ENCODE measurements at places on chromosomes 6 and 20.
A peak's percentile ranks its signal among the peaks of the same experiment; 100 is the strongest.

DNA sequence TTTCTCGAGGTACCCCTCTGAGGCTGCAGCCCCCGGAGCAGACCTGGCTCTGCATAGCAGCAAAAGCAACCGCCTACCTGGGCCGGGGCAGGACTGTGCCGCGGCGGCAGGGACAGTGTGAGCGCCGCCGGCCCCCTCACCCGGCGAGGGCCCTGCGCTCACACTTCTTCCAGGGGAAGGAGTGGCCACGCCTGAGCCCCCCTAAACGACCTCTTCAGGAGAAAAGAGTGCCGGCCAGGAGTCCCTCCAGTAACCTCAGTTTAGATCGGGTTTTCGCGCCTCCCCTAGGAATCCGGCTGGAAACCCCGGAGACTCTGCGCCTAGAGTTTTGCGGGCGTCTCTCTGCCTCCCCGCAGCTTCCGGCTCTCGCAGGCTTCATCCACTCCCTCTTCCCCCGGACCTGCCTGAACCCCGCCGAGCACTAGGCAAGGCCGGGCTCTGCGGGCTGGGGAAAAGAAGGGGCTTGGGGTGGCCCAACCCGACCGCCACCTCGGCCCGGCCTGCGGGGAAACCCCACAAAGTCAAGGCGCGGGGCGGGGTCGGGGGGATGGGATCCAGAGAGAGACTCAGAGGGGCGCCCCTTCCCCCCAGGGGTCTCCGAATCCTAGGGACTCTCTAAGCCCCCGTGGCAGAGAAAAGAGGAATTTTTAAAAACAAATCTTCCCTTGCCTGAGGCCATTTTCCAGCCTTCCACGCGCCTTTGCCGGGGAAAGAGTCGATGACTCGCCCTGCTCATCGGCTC lies 558 bp downstream of the LINC00237 start:
- DNase-seq, result no peak

GRCh38 chr6:102298051-102298450 lies 904.5 kb downstream of the GRIK2 start:
- no peak for DNase-seq

DNA sequence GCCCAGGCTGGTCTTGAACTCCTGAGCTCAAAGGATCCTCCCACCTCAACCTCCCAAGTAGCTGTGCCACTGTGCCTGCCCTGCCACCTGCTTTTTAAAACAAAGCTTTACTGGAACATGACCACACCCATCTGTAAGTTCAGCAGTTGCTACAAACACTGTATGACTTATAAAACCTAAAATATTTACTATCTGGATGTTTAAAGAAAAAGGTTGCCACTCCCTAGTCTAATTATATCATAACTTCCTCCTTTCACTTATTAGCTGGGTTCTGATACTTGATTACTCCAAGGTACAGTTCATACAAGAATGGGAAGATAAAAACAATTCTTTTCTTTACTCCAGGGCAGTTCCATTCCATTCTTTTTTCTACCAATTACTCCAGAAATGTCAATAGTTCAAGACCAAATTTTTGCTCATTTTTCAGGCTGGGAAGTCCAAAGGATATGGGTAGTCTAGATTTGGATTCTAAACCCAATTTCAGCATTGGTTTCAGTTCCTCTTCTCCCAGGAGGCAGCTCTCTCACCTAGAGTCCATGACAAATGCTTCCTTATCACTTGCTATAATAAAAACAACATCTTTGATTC lies 63.1 kb downstream of the SEC63 start:
- DNase-seq, result no peak

DNA sequence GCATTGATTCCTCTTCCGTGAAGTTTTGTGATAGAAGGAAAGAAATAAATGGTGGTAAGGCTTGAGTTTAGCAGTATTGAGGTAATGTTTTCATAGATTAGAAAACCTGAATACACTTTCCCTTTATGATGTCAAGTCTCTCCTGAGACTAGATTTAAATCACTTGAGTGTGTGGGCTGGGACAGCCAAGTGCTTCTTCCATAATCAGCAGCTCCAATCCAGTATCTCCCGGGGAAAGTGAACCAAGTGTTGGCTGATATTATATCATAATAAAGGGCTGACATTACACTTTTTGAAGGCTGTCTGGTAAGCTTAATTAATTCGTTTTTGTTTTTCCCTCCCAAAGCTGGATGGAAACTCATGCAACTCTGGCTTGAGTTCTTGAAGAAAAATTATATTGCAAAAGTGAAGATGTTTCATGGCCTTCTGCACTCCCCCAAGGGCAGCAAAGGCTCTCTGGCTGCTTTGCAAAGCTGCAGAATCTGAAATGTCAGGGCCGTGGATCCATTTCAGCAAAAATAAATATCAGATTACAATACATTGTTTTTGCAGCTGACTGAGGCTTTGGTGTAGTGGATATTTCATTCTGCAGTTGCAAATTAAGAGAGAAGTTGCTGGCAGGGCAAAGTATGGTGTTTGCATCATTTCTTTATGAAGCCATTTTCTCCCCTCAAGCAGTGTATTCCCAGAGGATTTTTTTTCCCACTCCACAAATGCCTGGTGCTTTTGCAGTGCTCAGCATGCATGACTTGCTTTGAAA lies 101.2 kb downstream of the MKKS start:
- DNase-seq, result no peak

DNA sequence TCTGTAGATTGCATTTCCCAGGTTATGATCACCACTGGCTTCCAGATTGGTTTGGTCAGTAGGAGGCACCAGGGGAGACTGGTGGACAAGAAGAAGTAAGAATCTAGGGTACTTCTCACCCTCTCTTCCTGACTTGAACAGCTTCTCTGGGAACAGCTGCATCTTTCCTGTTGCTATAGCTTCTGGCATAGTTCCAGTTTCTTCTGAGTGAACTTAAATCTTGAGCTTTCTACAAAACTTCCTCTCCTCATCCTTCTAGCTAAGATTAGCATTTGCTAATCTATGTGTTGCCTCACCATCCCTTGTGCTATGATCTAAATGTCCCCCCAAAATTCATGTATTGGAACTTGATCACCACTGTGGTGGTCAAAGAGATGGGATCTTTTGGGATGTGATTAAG lies 724.6 kb downstream of the UTRN start:
- DNase-seq, result no peak

- peak; percentile 67 for DNase-seq
These were observed 10.8 kb downstream of the DDX27 start for GRCh38 chr20:49230021-49230420.
